SHP77 (cell line): ENCODE measurements at places on chromosomes 1 and 21.

- DNase-seq, result no peak
These were observed 71.2 kb upstream of the CACYBP start for GRCh38 chr1:174928541-174928940.

DNA sequence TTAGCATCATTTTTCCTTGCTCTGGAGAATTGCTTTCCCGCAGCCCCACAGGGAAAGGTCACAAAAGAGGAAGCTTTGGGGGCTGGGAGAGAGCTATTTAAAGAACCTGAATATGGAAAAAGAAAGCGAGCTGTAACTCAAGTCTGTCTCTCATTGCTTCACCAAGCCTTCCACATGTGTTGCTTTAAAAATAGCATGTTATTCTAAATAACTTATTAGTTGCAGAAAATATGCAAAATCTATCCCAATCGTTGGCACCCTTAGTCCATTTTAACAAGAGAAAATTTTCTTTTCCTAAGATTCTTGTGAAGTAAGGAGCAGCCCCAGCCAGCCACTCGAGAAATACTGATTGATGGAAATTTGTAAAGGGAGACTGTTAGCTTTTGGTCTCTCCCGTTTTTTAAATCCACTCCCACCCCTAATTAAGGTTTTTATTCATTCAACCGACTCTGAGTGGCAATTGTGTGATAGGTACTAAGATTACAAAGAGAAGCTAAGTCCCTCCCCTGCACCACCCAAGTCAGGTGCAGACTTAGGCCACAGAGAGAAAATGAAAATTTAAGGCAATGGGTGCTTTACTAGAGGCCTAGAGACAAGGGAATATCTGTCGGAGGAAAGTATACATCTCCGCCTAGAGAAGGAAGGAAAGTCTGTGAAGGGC is 802 bp downstream of the CYP4X1 start:
- no peak for DNase-seq

- no peak for DNase-seq
These were observed 410.0 kb downstream of the TGFB2 start for GRCh38 chr1:218755128-218755527.

DNA sequence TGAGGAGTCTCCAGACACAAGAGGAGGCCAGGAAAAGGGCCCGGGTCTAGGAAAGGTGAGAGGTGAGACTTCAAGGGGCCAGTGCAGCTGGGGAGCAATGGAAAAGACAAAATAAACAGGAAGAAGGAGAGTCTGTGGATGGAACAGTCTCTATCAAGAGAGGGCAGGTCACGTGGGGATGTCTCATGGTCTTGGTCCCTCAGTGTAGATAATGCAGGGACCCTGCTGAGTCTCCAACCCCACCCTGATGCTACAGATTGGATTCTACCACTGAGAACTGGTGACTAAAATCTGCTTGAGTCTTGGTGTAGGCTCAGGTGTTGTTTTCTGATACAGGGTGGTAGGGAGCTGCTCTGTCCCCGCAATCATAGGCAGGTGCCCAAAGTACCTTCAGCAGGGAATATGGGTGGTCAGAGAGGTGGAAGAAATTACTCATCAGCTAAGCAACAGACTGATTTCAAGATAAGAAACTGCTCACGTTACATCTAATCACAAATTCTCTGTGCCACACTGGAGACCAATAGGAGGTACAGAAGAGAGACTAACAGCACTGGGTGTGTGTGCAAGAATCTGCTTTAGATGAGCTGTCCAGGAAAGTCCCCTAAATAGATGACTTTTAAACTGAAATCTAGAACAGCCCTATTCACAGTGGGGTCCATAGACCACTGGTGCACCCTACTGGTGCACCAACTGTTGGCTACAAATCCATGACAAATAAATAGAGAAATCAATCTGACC is 101.5 kb upstream of the TLR5 start:
- no peak for DNase-seq

DNA sequence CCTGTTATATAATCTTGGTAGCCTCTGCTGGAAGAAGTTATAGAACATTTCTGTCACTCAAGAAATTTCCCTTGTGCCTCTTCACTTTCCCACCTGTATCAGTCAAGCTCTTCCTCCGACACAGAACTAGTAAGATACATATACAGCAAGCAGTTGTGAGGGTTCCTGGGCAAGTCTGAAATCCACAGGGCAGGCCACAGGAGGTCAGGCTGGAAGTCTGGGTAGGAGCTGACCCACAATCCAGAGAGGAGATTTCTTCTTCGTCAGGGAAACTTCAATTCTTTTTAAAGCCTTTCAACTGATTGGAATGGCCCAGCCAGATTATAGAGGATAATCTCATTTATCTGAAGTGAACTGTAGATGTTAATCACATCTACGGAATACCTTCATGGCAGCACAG is 96.4 kb upstream of the FMN2 start:
- no peak for DNase-seq
